Sigmoid colon (tissue), 7 donors: ENCODE measurements at places on chromosomes 6 and 20.

GRCh38 chr6:44789806-44790205, 402.3 kb downstream of the CDC5L start:
- DNase-seq, result no peak

- DNase-seq, result no peak
Measured at GRCh38 chr6:110398778-110399177, 16.6 kb downstream of the DDO start.

GRCh38 chr20:32128167-32128566, 18.7 kb downstream of the TM9SF4 start:
- DNase-seq, result no peak

DNA sequence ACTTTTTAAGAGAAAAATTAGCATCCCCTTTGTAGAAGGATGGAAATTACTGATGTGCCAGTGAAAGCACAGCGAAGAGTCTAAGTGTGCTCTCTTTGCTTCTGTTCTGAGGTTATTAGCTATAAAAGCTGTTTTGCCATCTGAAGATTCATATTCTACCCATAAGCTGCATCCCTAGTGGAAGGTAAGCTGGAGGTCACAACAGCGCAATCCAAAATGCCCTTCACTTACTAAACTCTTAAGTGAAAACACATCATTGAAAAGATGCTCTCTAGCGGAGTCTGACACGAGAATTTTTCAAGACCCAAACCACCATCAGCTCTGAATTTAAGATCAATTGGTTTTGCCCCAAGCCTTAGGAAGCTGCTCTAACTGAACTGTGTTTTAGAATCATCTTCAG, 113.5 kb downstream of the ZMYND8 start:
- no peak for DNase-seq

DNA sequence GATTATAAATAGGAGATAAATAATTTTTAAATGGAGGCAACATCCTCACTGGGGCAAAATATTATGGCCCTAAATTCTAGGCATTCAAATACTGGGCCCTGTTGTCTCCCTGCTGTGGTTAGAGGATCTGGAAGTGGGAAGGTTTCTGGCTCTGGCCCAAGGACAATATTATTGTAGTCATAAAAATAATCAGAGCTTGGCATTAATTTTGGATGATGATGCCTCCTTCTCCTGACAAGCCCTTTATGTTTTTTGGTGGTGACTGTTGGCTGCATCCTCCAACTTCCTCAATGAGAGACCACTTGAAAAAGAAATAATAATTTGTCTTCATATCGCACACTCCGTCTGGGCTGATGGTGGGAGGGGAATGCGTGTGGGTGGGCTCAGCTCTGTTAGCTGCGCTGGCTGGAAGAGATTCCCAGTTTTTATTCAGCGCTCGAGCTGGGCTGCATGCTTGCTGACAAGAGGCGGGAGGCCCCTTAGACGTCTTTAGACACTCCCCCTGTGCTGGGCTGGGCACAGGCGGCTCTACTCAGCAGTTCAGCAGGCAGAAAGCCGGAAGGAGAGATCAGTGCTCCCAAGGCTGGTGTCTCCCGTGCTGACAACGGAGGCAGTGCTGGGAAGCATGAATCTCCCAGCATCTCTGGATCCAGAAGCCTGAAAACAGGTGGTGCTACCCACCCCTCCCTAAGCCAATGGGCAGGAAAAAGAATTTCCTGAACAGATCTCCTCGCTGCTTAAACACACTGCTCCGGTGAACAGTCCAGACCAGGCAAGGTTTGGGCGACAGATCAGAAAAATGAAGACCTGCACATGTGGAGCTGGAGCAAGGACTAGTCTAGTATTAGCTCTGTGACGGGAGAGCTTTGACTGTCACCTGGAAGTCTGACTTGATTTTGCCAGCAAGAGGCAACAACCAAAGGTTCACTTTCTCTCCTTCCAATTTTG, 97.7 kb downstream of the SYCP2 start:
- DNase-seq, result peak; percentile 67

- DNase-seq, result no peak
Measured at GRCh38 chr20:15061955-15062354, 724.5 kb upstream of the FLRT3 start.

GRCh38 chr6:37137201-37138090, 32.5 kb upstream of the PIM1 start:
- peak; percentile 89 for DNase-seq

DNA sequence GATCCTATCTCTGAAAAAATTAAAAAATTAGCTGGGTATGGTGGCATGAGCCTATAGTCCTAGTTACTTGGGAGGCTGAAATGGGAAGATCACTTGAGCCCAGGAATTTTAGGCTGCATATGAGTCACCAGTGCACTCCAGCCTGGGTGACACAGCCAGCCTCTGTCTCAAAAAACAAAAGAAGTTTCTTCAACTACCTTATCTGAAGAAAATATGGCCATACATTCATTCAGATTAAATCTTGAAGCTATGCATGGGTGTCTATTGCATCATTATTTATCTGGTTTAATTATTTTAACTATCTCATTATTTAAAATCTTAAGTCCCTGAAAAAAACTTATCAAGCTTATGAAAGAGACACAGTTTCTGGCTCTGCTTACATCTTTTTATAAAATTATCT, 204.1 kb downstream of the SIM1 start:
- DNase-seq, result no peak

DNA sequence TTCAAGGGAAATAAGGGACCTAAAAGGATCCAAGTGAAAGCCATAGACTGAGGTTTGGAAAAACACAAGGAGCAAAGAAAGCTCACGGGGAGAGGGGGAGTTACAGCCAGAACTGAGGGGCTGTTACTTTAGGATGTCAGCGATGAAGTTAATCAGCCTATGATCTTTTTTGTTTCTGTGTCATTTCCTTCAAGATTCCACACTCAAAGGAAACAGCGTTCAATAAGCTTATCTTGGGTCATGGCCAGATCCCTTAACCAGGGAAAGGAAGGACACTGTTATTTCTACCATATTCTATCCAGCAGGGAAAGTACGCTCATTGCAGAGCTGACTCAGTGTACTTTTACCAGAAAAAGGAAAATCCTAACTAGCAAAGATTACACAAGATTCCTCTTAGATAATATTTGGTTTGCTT, 132.8 kb downstream of the PFDN4 start:
- no peak for DNase-seq

- no peak for DNase-seq
Measured at GRCh38 chr6:21780141-21780540, 186.6 kb downstream of the SOX4 start.

DNA sequence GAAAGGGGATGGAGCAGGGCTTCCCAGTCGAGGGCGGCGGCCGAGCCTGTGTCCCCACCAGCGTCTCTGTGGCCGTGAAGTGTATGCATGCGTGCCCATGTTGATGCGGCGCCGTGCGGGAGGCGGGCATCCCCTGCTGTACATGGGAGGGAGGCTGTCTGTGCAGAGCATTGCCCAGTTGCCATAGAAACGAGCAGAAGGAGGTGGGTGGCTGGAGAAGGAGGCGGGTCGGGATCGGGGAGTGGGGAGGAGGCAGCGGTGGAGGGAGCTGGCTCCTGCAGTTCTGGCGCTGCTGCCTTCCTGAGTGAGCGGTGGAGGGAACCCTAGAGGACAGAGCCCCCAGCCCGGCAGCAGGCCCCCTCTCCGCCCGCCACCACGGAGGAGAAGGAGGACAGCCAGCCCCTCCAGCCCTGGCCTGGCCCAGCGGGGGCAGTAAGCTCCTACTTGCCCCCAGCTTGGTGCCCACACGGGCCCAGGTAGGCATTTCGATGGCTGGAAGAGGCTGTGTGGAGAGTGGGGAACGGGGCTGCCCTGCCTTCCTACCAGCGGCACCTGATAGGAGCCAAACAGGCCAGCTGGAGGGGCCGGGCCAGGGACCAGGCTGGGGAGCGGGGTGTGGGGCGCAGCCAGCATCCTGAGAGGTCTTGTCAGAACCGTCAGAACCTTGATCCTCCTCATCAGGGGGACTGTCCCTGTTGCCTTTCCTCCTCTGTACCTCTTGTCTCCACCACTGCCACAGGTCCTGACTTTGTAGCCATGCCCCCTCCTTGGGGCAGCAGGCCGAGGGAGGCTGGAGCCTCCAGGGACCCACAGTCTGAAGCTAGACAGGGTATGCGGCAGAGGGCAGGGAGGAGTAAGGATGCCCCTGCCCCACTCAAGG, 41.3 kb downstream of the SPDEF start:
- peak; percentile 56 for DNase-seq

DNA sequence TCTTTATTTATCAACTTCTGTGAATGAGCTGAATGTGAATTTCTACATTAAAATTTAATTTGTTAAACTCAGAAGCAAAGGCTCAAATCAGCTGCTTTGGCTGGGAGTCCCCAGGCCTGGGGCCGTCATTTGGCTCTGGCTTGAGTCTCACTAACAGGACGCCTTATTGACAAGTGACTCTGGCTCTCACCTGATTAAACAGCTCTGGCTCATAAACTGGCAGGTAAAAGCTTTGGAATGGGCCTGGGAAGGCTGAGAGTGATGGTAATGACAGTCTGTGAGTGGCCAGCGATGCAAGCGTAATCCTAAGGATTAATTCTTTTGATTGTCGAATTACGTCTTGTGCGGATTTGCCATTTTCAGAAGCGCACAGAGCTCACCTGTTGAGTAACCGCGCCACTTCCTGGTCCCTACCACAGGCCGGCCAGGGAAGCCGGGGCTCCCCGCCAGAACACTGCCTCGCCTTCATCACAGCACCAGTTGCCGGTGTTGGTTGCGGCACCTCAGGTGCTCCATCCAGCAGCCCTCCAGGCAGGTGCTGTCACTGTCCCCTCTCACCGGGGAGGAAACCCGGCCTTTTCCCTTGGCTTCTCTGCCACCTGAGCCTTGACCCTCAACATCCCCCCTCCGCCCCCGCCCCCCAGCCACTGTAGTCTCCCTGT, 110.7 kb downstream of the ZDHHC14 start:
- no peak for DNase-seq

GRCh38 chr6:134328792-134329191, 10.9 kb upstream of the SGK1 start:
- no peak for DNase-seq

DNA sequence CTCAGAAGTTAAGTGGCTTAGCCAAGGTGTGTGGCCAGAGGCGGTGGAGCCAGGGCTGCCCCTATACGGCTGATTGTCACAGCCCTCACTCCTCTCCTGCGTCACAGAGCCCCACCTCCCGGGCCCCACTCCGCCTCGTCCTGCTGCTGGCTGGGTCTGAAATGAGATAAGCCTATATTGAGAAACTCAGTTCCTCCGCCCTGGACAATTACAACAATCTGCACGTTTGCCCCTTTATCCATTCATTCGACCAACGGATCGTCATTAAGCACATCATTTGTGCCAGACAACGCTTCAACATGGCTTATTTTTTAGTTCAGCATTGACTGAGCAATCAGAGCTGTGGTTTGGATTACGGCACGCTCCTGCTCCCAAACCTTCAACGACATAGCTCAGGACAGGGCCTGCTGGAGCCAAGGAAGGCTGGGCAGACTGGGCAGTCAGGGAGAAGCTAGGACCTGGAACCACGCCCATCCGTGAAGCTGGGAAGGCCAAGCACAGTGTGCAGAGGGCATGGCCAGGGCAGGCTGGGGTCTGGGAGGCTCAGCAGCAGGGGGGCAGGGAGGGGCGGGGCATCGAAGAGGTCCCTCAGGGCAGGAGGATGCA, 16.6 kb upstream of the EZR start:
- DNase-seq, result peak; percentile 64

- DNase-seq, result no peak
Measured at GRCh38 chr6:80454197-80454596, 347.7 kb downstream of the BCKDHB start.

DNA sequence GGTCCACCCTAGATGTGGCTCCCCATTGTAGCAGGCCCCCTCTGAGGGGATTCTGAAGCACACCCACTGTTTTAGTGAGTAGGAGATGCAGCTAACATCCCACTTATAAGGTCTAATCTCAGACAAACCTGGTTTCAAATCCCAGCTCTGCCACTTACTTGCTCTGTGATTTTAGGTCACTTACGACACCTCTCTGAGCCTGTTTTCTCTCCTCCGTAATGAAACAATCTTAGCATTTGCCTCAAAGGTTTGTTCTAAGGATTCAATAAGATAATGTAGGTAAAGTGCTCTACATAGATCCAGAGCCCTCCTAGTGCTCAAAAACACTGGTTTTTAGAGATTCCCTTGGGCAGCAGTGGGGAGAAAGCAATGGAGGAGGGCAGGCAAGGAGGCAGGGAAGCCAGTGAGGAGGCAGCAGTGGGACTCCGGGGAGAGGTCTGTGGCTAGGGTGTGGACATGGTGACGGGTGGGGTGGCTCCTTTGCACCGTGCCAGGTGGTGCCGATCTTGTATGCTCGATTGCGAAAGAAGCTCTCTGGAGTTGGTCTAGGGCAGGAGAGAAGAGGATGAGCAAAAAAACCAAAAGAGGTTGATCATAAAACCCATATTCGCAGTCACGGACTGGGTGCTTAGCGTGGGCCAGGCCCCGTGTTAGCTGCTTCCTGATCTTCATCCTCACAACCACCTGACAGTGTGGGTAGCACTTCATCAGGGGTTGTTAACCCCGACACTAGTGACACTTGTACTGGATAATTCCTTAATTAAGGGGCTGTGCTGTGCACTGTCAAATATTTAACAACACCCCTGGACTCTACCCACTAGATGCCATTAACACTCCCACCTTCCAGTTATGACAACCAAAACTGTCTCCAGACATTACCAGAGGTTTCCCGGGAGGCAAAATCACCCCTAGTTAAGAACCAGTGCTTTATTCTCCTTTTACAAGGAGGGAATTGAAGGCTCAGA, 16.8 kb upstream of the PTGIS start:
- DNase-seq, result no peak

- DNase-seq, result no peak
Measured at GRCh38 chr6:93304505-93304904, 114.9 kb downstream of the EPHA7 start.

- no peak for DNase-seq
Measured at GRCh38 chr20:37850724-37851355, 52.1 kb upstream of the VSTM2L start.

GRCh38 chr20:4651536-4651935, 70.2 kb upstream of the PRND start:
- DNase-seq, result no peak

DNA sequence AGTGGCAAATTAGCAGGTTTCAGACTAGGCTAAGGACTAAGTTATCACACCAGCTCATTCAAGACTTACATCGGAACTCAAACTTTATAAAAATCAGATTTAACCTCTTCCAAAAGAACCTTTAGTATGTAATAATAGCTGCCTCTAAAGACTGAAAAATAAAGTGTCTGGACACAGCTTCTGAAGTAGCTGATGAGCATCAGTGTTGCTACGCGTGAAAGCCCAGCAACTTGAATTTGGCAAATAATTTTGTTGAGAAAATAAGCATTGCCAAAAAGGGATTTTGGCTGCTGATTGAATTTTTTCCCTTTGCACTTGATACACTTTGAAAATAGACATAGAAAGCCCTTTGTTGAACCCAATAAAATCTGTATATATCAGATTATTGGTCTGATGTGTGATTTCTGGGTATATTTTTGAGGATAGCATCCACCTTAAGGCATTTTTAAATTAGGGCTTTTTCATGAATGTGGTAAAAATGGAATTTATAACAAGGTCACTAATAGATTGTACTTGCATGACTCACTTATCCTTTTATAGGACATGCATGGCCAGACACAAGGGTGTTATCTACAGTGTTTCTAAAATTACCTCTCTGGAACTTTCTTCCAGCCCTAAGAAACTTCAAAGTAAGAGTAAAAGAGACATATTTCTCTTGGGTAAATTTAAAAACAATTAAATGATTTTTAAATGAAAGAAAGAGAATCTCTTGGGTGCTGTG, 350.4 kb downstream of the TENT5A start:
- DNase-seq, result no peak
